ENCODE measurements at places on chromosomes 3 and 15.

- no peak for DNase-seq
Measured at GRCh38 chr3:131370935-131371687, 10.5 kb upstream of the NUDT16 start.

- no peak for DNase-seq
Measured at GRCh38 chr15:65603134-65603533, 7.8 kb downstream of the INTS14 start.

DNA sequence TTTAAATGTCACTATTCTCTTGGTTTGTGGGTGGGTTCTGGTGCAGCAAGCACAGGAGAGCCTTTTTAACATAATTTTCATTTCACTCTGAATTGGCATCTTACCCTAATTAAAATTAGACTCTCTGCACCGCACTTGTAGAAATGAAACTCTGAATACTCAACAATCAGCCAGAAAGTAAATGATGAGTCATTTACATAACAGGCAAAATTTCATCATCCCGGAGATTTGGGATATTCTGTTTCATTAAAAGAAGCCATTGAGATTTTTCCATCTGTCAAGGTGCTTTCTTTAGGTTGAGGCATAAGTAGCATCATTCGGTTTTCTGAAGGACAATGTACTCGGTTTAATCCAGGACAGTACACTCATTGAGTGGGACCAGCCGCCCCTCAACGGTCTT is 111.0 kb downstream of the RFTN1 start:
- no peak for DNase-seq

DNA sequence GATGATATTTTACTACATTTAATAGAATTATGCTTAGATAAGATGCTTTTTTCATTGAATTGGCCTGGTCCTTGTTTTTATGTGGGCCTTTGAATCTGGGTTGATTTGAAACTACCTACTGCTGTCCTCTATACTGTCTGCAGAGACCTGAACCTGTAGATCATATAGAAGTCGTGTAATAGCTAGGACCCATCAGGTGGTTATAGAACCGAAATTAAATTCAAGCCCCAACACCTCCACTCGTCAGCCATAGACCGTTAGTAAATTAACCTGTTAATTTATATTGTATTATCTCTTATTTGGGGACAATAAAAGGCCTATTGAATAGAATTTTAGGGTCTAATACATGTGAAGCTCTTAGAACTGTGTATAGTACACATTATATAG is 108.4 kb downstream of the MBNL1 start:
- DNase-seq = no peak

DNA sequence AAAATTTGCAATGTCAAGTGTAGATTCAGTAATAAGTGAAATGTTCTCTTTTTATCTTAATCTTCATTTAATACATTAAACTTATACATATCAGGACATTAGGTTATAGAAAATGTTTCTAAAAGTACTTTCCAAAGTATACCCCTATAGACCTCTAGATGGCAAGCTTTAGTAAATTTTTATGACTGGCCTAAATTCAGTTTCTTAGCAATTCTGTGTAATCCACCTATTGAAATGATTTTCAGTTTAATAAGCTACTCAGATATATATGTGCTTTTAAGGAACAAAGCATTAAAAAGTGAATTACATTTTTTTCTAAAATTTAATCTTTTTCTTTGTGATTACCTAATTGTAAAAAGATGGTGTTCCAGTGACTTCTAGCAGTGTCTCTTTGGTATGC is 342.2 kb downstream of the GBE1 start:
- DNase-seq = no peak

DNA sequence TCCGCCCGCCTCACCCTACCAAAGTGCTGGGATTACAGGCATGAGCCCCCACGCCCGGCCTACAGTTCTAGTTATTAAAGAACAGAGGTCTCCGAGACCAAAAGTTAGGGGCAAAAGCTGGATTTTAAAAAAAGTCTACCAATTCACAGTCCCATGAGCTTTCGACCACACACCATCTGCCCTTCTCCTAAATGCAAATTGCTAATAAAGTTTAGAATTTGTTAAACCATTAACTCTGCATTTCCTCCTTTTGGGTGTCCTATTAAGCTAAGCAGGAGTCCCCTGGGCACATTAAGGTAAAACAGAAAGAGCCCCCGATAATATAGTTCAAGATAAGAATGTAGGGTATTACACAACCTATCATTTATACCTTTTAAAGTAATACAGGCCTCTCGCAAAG is 322.7 kb downstream of the FOXP1 start:
- no peak for DNase-seq

DNA sequence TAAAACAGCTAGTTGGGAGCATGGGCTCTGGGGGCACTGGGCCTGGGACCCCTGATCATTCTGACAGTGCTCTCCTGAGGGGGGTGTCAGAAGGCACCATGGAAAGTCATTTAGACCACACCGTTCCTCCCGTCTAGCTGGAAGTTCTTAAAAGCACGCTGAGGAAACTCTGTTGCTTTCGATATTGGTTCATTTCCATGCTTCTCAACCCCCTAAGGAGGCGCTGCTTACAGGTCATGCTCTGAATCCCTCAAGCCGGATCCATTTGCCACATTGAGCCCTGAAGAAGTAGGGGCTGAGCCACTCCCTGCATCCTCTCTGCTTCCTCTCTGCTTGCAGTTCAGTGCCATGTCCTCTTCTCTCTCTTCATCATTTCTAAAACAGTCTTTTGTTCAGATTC is 187.2 kb downstream of the CACNA2D3 start:
- DNase-seq = no peak

- DNase-seq = no peak
Measured at GRCh38 chr3:108006077-108006771, 84.6 kb downstream of the CD47 start.

DNA sequence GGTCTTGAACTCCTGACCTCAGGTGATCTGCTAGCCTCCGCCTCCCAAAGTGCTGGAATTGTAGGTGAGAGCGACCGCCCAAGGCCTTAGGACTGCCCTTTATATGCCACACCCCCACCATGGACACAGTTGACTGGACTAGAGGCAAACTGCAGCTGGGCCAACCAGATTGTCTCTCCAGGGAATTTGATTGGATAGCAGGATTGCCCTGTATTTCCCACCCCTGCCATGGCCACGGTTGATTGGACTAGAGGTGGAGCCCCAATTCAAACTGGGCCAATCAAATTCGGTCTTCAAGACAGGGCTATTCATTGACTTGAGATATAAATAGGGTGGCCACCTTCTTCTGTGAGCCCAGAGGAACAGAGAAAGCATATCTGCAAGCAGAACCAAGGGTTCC is 6.9 kb upstream of the CLPX start:
- no peak for DNase-seq

DNA sequence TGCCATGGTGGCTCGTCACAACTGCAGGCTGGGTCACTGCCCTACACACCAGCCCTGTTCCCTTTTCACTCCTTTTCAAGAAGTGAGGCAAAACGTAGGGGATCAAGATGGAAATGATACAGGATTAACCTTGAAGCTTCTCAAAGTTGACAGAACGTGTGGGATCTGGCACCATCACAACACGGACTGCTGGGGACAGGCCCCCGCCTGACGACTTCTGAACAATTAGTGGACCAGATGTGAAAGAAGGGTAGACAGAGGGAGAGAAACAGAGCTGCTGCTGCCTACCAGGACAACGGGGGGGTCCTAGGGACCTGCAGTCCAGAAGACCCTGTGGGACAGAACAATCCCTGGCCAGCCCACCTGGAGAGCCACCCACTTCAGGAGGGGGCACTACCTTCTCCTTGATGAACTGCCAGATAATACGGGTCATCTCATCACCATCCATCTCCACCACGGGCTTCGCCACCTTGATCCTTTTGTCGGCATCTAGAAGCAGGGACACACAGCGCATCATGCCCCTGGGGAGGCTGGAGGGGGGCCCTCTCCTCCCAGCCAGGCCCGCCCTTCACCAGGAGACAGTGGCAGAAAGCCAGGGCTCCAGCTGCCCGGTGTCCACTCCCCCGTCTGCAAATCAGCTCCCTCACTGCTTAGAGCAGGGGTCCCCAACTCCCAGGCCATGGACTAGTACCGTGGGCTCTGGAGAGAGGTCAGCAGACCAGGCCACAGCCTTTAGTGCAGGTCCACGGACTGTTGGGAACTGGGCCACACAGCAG is 10.9 kb downstream of the IDH2 start:
- DNase-seq = no peak

GRCh38 chr3:54756330-54756731 is 171.5 kb downstream of the LRTM1 start:
- no peak for DNase-seq

GRCh38 chr3:30613133-30613825 is 6.9 kb downstream of the TGFBR2 start:
- DNase-seq = no peak

DNA sequence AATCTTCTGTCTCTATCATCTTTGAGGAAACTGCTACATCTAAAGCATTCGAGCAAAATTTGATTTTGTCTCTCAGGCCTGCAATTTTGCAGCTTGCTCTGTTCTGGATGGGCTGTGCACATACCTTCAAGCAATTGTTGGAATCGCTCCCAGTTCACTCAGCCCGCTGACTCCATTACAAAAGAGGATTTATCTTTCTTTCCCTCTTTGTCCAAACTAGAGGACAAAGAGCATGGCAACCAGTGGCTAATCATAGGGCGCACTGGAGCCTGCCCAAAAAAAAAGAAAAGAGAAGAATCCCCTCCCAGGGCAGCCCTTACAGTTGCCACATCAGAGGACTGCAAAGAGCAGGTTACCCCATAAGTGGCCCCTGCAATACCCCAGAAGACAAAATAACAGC is 49.0 kb upstream of the DUT start:
- no peak for DNase-seq

GRCh38 chr3:127786353-127787070 is 35.8 kb downstream of the MGLL start:
- no peak for DNase-seq

- DNase-seq = no peak
Measured at GRCh38 chr3:106485802-106486201, 617.0 kb upstream of the CBLB start.

GRCh38 chr3:4992118-4992517 is 12.9 kb downstream of the BHLHE40 start:
- no peak for DNase-seq

- DNase-seq = no peak
Measured at GRCh38 chr3:66747696-66748095, 246.9 kb upstream of the LRIG1 start.

- no peak for DNase-seq
Measured at GRCh38 chr3:127908202-127908601, 6.8 kb upstream of the KBTBD12 start.

GRCh38 chr3:183698756-183699155 is 1.2 kb downstream of the YEATS2 start:
- DNase-seq = no peak

DNA sequence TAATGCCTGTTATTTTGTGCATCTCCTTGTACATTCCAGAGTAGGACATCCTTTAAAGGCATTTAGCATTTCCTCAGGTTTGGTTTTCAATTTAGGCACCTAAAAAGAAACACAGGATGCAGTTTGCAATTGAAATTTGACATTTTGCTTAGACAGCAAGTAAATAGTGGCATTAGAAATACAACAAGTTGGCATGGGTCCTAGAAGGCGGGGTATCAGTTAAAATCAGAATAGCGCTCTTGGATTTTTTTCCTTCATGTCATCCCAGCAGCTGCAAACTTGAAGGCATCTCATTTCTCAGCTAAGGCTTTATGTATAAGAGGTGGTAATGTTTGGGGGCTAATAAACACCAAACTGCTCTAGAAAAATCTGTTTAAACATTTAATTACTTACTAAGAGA is 47.5 kb upstream of the SKOR1 start:
- DNase-seq = no peak

- DNase-seq = no peak
Measured at GRCh38 chr3:160801386-160802118, 45.5 kb downstream of the PPM1L start.

DNA sequence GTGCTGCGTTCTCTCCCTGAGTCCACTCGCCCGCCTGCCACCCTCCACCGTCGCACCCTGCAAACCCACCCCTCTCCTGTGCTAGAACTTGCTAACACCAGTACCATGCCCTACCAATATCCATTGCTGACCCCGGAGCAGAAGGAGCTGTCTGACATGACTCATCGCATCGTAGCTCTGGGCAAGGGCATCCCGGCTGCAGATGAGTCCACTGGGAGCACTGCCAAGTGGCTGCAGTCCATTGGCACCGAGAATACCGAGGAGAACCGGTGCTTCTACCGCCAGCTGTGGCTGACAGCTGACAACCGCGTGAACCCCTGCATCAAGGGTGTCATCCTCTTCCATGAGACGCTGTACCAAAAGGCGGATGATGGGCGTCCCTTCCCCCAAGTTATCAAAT is 4.9 kb upstream of the ALAS1 start:
- no peak for DNase-seq

DNA sequence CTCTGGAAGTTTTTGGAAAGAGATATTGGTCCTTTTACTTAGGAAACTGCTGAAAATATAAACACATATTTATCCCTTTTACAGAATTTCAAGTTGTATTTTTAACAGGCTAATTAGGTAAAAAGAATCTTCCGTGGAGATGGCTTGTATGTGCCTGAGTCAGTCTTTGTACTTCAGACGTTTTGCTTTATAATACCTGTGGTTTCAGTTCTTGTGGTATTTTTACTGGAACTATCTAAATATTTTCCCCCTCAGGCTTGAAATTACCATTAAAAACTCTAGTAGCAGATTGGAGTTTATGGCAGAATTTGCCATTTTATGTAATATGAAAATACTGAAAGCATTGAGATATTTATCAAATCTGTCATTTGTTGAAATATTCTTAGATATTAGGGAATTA is 151.6 kb upstream of the CGNL1 start:
- DNase-seq = no peak

- no peak for DNase-seq
Measured at GRCh38 chr15:90367576-90367975, 15.5 kb downstream of the ZNF774 start.

DNA sequence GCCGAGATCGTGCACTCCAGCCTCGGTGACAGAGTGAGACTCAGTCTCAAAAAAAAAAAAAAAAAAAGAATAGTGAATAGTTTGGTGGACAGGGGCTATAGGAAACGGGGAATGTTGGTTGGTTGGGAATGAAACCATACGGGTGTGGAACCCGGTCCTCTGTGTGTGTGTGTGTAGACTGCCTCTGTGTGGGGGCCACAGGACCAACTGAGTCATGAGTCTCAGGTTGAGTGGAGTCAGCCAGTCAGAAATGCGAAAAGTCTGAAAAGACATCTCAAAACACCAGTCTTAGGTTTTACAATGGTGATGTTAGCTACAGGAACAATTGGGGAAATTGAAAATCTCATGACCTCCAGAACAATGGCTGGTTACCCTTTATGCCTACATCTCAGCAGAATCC is 44.5 kb downstream of the ZDHHC19 start:
- DNase-seq = no peak

DNA sequence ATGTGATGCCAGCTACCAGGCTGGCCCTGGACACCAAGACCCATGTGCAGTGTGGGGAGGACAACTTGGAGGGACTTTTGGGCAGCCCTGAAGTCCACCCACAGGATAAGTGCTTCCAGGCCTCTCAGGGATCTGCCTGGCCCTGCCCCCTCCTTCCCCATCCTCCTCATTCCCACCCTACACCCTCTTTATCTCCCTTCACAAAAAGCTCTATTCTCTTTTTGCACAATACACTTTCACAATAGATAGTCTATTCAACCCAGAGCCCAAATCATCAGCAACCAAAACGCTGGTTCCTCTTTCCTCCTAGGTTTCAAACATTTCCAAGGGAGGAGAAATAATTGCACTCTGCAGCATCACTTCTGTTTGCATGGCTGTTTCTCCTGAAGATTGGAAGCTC is 7.8 kb upstream of the ZNF710 start:
- no peak for DNase-seq

Data from H1 (cell line).